Osteocyte (in vitro differentiated cells): ENCODE measurements at places on chromosomes 5 and 9. TPM values are rescaled to one million over a fixed set of nuclear protein-coding genes. Genes with fewer than 3 reads are reported as not detected.

DNA sequence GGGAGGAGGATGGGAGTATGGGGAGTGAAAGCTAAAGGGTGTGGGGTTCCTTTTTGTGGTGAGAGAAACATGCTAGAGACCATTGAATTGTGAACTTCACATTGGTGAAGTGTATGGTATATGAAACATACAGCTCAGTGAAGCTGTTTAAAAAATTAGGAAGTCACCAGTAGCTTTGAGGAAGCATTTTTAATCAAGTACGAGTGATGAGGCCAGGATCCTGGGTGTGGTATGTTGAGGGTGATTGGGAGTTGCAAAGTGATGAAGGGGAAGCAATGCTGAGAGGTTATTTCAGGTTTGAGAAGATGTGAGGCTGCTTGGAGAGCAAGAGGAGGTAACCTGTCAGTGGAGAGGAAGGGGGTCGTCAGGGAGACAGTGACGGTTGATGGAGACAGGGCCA lies 22.7 kb upstream of the CLK4 start:
- H3K4me1 ChIP-seq = peaks cover 10% of the 10 kb centered on the region
- no peak overlapping the region for H3K27ac ChIP-seq
- no peaks in the 10 kb centered on the region for H3K36me3 ChIP-seq
- no peak overlapping the region for H3K4me3 ChIP-seq

GRCh38 chr9:92503156-92503555 lies 20.9 kb upstream of the ASPN start:
- H3K4me3 ChIP-seq = no peak overlapping the region
- peaks cover 66% of the 10 kb centered on the region for H3K4me1 ChIP-seq
- peaks cover 21% of the 10 kb centered on the region for H3K36me3 ChIP-seq
- no peak overlapping the region for H3K27ac ChIP-seq

GRCh38 chr5:90644132-90644531 lies 85.5 kb downstream of the ADGRV1 start:
- H3K27ac ChIP-seq = no peak overlapping the region
- H3K27me3 ChIP-seq = peaks cover 5% of the 10 kb centered on the region
- H3K36me3 ChIP-seq = no peaks in the 10 kb centered on the region
- H3K4me3 ChIP-seq = no peak overlapping the region
- DNase-seq = no peak

DNA sequence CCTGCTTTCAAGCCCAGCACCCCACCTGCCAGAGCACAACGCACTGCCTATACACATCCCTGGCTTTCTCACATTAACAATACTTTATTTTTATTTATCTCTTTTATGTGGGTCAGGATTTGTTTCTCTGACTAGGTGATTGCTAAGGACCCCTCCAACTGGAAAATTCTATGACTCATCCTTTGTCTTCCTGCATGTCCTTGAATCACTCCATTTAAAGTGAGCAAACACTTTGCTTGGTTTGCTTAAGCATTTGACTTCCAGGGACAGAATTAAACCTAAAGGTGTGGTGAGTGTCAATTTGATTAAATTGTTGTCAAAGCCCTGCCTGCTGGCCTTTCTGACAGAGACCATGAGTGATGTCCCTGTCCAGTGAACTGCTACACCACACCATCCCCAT lies 536.5 kb upstream of the BRINP1 start:
- no peak overlapping the region for H3K27ac ChIP-seq
- no peak for DNase-seq
- H3K4me1 ChIP-seq = no peaks in the 10 kb centered on the region
- H3K4me3 ChIP-seq = no peak overlapping the region
- no peaks in the 10 kb centered on the region for H3K27me3 ChIP-seq

DNA sequence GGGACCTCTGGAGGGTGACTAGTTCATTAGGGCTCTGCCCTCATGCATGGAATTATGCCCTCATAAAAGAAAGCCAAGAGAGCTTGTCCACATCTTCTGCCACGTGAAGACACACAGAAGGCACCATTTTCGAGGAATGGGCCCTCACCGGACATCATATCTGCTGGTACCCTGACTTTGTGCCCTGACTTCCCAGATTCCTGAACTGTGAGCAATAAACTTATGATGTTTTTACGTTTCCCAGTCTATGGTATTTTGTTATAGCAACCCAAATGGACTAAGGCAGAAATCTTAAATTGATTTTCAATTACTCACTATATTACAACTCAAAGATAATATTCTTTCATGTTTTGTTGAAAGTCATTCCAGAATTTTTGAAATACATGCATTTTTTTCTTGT lies 163.8 kb upstream of the PAPPA start:
- H3K27ac ChIP-seq = no peak overlapping the region
- H3K4me1 ChIP-seq = peaks cover 15% of the 10 kb centered on the region
- H3K36me3 ChIP-seq = no peaks in the 10 kb centered on the region

DNA sequence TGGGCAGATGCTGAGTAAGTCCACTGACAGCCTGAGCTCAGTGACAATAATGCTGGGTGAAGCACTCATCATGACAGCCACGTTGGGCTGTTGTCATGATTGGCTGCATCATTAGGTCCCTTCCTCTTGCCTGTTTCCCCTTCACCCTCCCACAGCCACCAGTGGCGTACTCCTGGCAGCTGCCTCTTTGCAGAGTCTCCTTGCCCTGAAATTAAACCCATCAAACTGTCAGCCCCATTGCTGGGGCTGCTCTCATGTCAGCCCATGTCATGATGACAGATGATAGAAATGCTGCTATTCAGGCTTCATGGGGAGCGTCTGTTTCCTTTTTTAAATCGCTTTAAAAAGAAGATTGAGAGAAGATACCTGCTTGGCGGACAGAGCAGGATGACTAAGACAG lies 327.4 kb downstream of the AGTPBP1 start:
- H3K27ac ChIP-seq = no peak overlapping the region
- H3K4me3 ChIP-seq = no peak overlapping the region
- H3K4me1 ChIP-seq = no peaks in the 10 kb centered on the region
- H3K27me3 ChIP-seq = peaks cover 2% of the 10 kb centered on the region
- H3K36me3 ChIP-seq = no peaks in the 10 kb centered on the region
- no peak for DNase-seq

- no peak overlapping the region for H3K27ac ChIP-seq
- H3K36me3 ChIP-seq = no peaks in the 10 kb centered on the region
- no peaks in the 10 kb centered on the region for H3K27me3 ChIP-seq
- H3K4me1 ChIP-seq = peaks cover 27% of the 10 kb centered on the region
- no peak for DNase-seq
Measured at GRCh38 chr5:68332080-68332451, 116.5 kb downstream of the PIK3R1 start.

- H3K27ac ChIP-seq = no peak overlapping the region
- H3K27me3 ChIP-seq = peaks cover 14% of the 10 kb centered on the region
- H3K4me1 ChIP-seq = peaks cover 13% of the 10 kb centered on the region
- H3K4me3 ChIP-seq = no peak overlapping the region
Measured at GRCh38 chr5:173281910-173282309, 46.3 kb downstream of the STC2 start.

GRCh38 chr9:90141723-90142122 lies 500.9 kb downstream of the DIRAS2 start:
- no peak for DNase-seq
- no peaks in the 10 kb centered on the region for H3K4me1 ChIP-seq
- H3K27me3 ChIP-seq = peaks cover 35% of the 10 kb centered on the region
- no peak overlapping the region for H3K4me3 ChIP-seq
- H3K27ac ChIP-seq = no peak overlapping the region

- no peak for DNase-seq
- H3K27me3 ChIP-seq = no peaks in the 10 kb centered on the region
- H3K4me3 ChIP-seq = no peak overlapping the region
Measured at GRCh38 chr9:77865385-77866047, 166.1 kb downstream of the GNAQ start.

- no peak overlapping the region for H3K27ac ChIP-seq
- peaks cover 3% of the 10 kb centered on the region for H3K36me3 ChIP-seq
- DNase-seq = no peak
- H3K27me3 ChIP-seq = no peaks in the 10 kb centered on the region
- H3K4me1 ChIP-seq = peaks cover 10% of the 10 kb centered on the region
- H3K4me3 ChIP-seq = no peak overlapping the region
Measured at GRCh38 chr5:124121198-124121597, 609.2 kb downstream of the CSNK1G3 start.

DNA sequence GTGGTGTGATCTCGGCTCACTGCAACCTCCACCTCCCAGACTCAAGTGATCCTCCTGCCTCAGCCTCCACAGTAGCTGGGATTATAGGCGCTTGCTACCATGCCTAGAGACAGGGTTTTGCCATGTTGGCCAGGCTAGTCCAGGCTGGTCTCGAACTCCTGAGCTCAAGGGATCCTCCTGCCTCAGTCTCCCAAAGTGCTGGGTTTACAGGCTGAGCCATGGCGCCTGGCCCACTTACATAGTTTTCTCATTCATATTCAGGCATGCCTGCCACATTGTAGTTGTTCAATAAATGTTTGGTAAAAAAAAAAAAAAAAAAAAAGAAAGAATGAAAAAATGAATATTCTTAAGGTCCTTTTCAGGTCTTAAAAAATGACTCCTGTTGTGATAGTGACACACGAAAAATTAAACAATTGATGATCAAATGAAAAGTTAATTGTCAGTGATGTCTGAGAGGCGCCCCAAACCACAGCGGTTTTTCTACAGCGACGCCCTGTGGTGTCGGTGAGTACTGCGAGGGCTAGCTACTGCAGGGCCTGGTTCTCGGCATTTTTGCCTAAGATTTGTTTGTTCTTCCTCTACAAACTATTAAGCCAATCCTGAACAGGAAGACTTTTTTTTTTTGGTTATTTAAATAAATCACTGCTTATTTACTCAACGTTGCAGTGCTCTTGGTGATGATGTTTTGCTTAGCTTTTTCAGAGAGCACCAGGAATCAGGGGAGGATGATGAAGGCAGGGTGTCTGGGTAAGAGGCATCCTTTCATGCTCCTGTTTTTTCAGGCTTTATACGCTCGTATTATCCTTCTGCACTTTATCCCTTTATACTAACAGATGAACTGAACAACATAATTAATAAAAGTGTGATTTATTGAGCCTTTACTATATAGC lies 67.0 kb upstream of the DPYSL3 start:
- H3K4me3 ChIP-seq = no peak overlapping the region
- peaks cover 2% of the 10 kb centered on the region for H3K27me3 ChIP-seq
- no peaks in the 10 kb centered on the region for H3K36me3 ChIP-seq
- no peak overlapping the region for H3K27ac ChIP-seq
- H3K4me1 ChIP-seq = peaks cover 5% of the 10 kb centered on the region

DNA sequence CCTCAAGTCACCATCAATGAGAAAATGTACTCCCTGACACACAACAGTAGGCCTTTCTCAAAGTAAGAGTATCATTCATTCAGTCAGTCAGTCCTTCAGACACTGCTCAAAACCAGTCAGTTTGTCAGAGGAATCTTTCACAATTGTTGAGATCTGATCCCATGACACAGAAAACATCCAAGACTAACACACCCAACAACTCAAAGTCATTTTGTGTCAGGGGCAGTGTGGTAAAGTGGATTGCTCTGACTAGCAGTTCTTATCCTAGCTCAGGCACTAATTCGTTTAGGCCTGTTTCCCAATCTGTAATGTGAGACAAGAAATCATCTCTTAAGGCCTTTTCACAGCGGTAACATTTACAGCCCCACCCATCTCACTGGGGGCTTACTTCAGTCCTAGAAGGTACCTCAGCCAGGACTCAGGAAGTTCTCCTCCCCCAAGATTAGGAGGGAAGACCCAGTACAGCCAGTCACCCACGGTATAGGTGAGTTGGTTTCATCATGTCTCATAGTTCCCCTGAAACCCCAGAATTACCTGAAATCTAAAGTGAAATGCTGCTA lies 31.9 kb downstream of the SH3TC2 start:
- peaks cover 25% of the 10 kb centered on the region for H3K4me1 ChIP-seq
- no peaks in the 10 kb centered on the region for H3K36me3 ChIP-seq
- peak overlapping the region; percentile 82 for H3K27ac ChIP-seq
- H3K4me3 ChIP-seq = no peak overlapping the region

GRCh38 chr5:147559749-147560148 lies 49.9 kb upstream of the DPYSL3 start:
- H3K27me3 ChIP-seq = peaks cover 4% of the 10 kb centered on the region
- no peak for DNase-seq
- H3K4me1 ChIP-seq = peaks cover 9% of the 10 kb centered on the region
- H3K4me3 ChIP-seq = no peak overlapping the region

GRCh38 chr5:9108162-9108561 lies 437.7 kb downstream of the SEMA5A start:
- H3K27ac ChIP-seq = no peak overlapping the region
- no peak overlapping the region for H3K4me3 ChIP-seq
- no peak for DNase-seq
- no peaks in the 10 kb centered on the region for H3K27me3 ChIP-seq
- peaks cover 48% of the 10 kb centered on the region for H3K4me1 ChIP-seq

DNA sequence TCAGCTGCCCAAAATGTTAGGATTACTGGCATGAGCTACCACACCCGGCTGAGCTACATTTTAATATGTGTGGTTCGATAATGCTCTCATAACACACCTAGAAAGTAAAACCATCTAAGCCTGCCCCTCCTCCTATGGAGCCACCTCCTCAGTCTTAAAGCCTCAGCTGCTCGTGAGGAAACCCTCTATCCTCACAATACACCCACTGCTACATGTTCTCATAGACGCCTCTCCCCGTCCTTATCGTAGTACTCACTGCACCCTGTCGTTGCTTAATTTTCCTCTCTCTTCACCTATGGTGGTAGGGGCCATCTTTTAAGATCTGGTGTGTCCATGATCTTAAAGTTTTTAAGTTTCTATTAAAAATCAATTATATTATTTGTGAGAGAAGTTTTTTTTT lies 72.9 kb downstream of the RCL1 start:
- no peak for DNase-seq
- no peaks in the 10 kb centered on the region for H3K4me1 ChIP-seq
- no peak overlapping the region for H3K4me3 ChIP-seq
- H3K27ac ChIP-seq = no peak overlapping the region
- H3K36me3 ChIP-seq = peaks cover 13% of the 10 kb centered on the region
- H3K27me3 ChIP-seq = no peaks in the 10 kb centered on the region

DNA sequence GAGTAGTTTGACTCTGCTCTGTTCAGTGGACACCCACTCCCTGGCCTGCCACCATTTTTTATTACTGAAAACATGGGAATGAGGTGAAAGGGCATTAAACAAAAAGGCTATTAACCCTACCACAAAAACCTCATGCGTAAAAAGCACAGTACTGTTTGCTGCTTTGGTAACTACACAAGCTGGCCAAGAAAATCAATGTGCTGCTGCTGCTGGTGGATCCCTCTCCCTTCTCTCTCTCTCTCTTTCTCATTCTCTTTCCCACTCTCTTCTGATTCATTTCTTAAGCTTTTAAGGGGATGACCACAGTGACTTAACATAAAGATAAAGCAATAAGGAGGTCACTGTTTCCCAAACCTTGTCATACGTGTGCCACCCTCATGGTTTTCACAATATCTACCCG lies 183.2 kb upstream of the TBC1D2 start:
- H3K27ac ChIP-seq = no peak overlapping the region
- DNase-seq = peak; percentile 8
- H3K36me3 ChIP-seq = no peaks in the 10 kb centered on the region
- H3K4me1 ChIP-seq = no peaks in the 10 kb centered on the region

DNA sequence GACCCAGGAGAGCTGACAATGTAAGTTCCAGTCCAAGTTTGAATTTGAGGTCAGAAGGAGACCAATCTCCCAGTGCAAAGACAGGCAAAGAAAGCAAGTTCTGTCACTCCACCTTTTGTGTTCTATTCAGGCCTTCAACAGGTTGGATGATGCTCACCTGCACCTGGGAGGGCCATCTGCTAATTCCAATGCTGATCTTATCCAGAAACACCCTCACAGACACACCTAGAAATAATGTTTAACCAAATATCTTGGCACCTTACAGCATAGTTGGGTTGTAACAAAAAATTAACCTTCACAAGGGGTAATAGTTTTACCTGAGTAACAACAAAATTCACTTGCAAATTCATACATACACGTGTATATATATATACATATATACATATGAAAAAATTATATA lies 190.8 kb downstream of the DIRAS2 start:
- no peak overlapping the region for H3K4me3 ChIP-seq
- H3K4me1 ChIP-seq = peaks cover 20% of the 10 kb centered on the region
- no peak overlapping the region for H3K27ac ChIP-seq
- peaks cover 5% of the 10 kb centered on the region for H3K27me3 ChIP-seq

CCL21 gene
- not detected in 2 replicates for total RNA-seq

MYMK gene
- not detected in 2 replicates for total RNA-seq

PALM2AKAP2 gene
- total RNA-seq = 24.2 and 25.3 TPM in 2 replicates

SLC36A3 gene
- total RNA-seq = not detected in 2 replicates

PCDHGB5 gene
- 0.97 and 1.3 TPM in 2 replicates for total RNA-seq

SAXO1 gene
- total RNA-seq = not detected in 2 replicates

CDX1 gene
- total RNA-seq = 0.71 and 1.0 TPM in 2 replicates
